ENCODE measurements at places on chromosomes 16 and 17. TPM values are rescaled to one million over a fixed set of nuclear protein-coding genes. Genes with fewer than 3 reads are reported as not detected.

- DNase-seq = peak; percentile 87
These were observed 608 bp downstream of the AXIN2 start for GRCh38 chr17:65560628-65561451.

DNA sequence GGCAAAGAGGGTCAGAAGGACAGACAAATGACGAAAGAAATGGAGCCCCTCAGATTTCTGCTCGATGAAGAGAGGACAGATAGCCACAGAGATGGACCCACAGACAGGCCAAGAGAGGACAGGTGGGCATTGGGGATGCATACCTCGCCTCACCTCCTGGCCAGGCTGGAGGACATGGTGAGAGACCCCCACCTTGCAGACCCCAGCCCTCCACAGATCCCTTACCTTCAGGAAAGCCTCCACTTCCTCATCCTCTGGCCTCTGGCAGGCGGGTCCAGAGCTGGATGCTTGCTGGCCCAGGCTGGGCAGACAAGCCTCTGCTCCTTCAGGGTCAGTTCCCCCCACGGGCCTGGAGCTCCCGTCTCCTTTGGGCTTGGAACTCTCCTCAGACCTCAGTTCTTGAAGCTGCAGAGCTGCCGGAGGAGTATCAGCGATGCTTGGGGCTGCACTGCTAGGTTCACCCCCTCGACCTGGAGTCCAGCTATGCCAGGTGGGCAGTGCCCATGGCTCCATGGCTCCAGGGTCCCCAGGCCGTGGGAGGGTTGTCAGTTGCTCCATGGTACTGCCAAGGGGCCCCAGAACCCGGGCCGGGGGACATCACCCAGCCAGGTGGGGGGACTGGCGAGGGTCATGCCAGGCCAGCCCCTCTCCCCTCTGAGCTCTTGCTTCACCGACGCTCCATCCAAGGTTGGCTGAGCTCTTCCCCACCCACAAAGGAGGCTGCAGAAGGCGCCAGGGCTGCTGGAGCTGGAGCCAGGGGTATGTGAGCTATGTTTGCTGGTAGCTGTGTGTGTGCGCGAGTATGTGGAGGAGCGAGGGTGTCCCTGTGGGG is 1.0 kb downstream of the TSPOAP1 start:
- DNase-seq = peak; percentile 69

GRCh38 chr16:58306327-58306726 is 11.5 kb upstream of the PRSS54 start:
- no peak for DNase-seq

DNA sequence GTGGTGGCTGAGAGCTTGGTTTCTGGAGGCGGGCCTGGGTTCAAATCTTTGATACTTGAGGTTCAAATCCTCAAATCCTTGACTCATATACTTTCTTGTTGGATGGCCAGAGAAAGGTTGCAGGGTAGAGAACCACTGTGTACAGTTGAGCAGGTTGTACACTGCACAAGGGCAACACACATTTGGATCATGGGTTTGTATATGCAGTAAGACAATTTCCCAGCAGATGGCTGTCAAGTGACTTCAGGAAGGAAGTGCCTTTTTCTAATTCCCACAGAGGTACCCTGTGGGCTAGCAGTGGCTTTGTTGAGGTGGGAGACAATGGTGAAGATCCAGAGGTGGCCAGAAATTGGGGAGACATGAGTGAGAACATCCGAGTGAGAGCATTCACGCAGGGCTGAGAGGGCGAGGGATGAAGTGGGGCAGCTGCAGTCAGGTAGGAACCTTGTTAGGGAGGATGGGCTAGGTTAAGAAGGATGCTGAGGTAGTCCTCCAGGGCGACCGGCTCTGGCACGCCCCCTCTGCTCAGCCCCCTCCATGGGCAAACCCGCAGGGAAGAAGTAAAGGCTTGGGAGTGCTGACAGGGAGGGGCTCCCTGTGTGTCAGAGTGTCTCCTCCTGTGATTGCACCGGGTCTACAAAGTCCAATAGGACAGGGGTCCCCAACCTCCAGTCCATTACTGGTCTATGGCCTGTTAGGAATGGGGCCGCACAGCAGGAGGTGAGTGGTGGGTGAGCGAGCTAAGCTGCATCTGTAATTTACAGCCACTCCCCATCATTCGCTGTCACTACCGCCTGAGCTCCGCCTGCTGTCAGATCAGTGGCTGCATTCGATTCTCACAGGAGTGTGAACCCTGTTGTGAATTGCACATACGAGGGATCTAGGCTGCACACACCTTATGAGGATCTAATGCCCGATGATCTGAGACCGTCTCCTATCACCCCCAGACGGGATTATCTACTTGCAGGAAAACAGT is 2.7 kb downstream of the C16orf89 start:
- DNase-seq = no peak

DNA sequence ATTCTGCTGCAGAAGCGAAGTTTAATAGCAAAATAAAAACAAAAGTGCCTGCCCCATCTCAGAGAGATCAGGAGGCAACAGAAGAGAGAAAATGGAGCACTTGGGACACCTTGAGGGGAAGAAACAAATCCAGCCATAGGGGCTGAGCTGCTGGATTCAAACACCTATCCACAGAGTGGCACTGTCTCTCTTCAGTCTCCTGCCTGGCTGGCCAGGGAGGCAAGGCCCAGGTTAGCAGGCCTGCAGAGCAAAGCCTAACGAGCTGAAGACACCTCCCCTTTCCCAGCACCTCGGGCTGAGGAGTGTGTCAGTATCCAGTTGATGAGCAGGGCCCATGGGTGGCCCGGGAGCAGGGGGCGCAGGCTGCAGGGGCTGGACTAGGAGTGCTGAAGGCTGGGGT is 8.8 kb upstream of the KRT31 start:
- DNase-seq = no peak

DNA sequence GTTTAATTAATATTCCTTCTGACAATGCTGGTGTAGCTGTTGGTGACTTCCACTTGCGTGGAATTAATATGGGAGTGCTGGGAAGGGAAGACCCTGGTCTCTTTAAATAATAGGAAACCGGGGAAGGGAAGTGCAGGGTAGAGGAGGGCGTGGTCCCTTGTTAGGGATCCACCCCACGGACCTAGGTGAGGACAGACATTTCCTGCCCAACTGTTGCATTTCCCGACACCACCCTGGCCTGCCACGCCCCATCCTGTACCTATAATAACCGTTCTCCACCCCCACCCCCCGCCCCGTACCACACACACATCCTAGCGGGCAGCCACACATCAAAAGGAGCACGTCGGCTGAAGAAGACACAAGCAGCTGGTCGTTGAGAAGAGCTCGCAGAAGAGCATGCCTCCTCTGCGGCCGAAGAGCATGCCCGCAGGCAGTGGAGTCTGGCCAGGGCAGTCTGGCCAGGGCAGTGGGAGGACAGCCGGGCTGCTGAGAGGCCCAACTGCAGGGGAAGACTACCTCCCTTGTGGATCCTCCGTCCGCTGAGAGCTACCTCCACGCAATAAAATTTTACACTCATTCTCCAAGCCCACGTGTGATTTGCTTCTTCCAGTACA is 36.8 kb upstream of the MMD start:
- DNase-seq = no peak

DNA sequence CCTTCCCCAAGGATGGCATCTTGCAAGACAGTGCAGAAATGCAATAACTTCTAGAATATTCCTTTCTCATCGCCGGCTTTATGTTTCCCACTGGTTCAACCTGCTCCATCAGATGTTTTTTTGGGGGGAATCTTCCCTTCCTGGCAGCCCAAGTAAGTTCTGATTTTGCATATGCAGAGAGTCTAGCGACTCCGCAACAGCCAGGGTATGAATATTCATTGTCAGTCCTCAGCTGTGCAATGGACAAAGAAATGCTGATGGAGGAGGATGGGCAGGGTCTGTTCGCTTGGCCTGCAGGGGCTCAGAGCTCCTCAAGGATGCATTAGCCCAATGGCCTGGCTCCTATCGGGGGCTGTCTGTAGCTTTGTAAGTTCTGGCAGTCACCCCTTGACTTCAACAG is 358.8 kb upstream of the CCL2 start:
- no peak for DNase-seq

DNA sequence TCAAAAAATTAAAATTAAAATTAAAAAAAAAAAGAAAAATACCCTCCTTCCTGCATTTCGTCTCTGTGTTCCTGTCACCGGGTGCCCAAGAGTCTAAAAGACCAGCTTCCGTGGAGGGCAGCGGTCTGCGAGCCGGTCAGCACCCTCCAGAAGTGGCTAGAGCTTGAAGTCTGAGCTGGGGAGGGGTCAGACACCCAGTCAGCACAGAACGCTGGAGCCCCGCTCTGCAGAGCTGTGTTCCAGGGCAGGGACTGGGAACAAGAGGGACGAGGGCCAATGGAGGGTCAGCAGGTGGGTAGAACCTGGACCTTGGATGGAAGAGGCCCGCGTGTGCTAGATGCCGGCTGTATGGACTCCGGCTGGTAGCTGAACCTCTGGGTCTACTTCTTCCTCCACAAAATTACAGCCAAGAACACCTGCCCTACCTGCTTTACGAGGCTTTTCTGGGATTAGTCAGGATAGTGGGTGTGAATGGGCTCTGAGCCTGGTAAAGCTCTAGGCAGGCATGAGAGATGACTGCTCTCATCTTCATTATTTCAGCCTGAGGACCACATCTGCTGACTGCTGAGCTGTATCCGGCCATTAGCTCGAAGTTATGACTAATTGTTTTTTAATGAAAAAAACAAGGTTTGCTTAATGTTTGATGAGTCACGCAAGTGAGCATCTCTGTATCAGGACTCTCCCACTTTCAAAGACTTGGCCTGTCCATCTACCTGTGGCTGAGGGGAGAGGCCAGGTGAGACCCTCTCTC is 5.9 kb downstream of the TRPV1 start:
- DNase-seq = no peak

GRCh38 chr16:77736879-77737278 is 14.6 kb downstream of the NUDT7 start:
- DNase-seq = no peak

- DNase-seq = peak; percentile 12
These were observed 2.6 kb downstream of the PDF start for GRCh38 chr16:69327585-69328310.

GRCh38 chr17:77010667-77011066 is 130.1 kb upstream of the SEC14L1 start:
- no peak for DNase-seq

DNA sequence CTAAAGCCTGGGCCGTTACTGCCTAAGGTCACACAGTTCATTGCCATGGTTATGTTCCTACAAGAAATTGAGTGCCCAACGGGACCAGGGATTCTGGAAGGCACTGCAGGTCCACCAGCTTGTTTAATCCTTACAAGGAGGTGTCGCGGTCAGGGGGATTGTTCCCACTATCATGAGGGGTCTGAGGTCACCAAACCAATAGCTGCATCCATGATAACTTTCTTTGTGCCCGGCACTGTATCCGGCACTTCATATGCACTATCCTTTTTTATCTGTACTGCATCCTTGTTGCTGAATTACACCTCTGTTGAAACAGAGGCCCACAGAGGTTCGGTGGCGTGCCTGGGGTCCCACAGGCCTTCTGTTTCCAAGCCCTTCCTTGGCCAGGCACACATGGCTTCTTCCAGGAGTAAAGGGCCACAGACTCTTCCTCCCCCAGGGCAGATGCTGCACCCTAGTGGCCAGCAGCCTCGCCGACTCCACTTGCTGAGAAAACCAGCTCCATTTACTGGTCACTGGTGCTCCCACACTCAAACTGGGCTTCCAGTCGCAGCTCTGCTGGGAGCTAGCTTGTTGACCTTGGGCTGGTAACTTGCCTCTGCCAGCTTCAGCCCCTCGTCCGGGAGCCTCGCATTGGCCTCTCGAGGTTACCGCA is 82.0 kb upstream of the PLCG2 start:
- DNase-seq = peak; percentile 39

DNA sequence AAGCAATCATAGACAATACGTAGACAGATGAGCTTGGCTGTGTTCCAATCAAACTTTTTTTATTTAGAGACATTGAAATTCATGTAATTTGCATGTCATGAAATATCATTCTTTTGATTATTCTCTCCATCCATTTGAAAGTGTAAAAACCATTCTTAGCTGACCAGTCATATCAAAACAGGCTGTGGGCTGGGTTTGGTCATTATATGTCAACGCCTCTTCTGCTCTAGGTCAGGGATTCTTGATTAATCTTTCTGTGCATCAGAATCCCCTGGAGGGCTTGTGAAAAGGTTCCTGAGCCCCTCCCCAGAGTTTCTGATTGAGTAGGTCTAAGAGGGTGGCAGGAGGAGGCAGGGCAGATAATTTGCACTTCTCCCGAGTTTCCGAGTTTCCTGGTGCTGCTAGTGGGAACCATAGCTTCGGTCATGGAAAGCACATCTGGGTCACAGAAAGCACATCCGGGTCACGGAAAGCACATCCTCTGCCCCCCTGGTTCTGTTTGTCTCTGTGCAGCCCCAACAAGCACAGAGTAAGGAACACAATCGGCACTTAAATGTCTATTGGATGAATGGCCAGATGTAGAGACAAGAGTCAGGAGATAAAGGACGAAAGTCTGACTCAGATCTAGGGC is 16.4 kb downstream of the PIMREG start:
- no peak for DNase-seq

DNA sequence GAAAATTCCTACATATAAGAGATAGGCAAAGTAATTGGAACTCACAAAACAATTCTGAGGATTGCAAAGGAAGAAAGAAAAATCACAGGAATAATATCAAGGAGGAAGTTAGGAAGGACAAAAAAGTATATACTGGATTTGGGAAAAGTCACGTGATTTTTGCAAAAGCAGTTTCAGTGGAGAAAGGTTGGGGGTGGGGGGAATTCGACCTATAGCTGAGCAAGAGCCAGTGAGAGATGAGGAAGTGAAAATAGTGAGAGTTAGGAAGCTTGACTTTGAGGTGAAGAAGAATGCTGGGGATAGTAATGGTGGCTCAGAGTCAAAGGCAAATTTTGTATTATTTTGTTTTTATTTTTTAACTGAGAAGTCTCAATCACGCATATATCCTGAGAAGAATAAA is 438.0 kb upstream of the PMFBP1 start:
- no peak for DNase-seq

- no peak for DNase-seq
These were observed 12.4 kb upstream of the CTCF start for GRCh38 chr16:67549936-67550335.

The CEP295NL gene
- total RNA-seq = 4.8 TPM

The ASIC2 gene
- not detected for total RNA-seq

The DLG4 gene
- total RNA-seq = 3.2 TPM

The ADAD2 gene
- 0.25 TPM for total RNA-seq

The KRT20 gene
- total RNA-seq = not detected

The NEUROD2 gene
- total RNA-seq = not detected

The MPO gene
- total RNA-seq = 0.28 TPM
